Dermis blood vessel endothelial cell (primary cell): ENCODE measurements at places on chromosomes 12 and 14.

- DNase-seq, result no peak
These were observed 23.0 kb upstream of the BATF start for GRCh38 chr14:75499084-75499875.

DNA sequence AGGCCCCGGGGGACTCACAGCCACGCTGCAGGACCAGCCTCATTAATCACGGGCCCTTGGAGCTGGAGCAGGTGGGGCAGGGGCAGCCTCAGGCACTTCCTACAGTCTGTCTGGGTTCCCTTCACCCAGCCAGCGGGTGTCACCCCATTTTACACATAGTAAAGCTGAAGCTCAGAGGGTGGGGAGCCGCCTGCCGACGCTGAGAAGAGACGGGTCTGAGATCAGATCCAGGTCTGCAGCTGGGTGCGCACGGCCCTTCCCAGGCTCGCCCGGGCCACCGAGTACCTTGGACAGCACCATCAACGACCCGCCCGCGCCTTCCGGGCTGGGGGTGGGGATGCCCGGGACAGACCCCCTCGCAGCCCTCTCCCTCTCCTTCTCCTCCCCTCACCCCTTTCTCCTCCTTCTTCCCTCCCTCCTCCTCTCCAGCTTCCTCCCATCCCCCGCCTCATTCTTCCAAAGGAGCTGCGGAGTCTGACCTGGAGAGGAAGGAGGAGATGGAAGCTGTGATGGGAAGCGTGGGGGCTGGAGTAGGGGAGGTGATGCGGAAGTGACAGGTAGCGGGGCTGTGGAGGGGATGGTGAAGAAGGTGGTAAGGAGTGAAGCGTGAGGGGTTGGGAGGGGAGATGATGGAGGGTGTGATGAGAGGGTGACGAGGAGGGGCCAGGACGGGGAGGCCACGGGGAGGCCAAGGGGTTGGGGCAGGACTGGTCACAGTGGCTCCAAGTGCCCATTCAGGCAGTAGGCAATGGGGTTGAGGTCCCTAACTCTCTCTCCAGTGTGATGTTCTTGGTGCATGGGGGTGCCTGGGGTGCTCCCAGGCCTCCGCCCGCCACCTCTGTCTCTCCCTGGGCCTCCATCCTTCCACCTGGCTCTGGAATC lies 8.8 kb downstream of the DTX1 start:
- peak; percentile 27 for DNase-seq

DNA sequence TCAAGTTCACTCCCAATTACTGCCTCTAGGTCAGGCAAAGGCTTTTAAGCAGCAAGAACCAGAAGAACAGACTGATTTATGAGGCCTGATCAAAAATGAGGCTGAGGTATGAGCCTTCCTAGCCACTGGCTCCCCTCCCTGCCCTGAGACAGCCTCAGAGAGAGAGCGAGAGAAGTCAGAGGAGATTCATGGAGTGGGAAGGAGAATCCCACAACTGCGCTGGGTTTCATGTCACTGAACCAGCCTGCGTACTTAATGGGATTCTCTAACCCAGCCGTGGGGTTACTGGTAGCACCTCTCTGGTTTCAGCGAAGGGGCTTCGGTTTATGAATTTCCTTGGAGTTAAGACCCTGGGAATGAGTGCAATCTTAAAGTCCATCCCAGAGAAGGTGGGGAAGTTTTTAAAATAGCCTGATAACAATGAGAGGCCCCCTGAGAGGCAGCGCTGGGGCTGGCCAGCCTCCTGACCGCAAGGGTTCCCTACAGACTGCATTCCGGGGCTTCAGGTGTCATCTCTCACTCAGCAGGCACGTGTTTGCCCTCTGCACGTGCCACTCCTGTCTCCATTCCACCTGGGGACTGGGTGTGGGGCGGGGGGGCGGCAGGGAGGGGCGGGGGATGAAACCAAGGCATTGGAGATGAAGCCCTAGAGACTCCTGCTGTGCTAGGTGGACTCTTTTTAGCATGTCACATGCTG lies 6.1 kb upstream of the GPRC5A start:
- no peak for DNase-seq

- no peak for DNase-seq
These were observed 59.9 kb upstream of the FBRSL1 start for GRCh38 chr12:132429946-132430643.

DNA sequence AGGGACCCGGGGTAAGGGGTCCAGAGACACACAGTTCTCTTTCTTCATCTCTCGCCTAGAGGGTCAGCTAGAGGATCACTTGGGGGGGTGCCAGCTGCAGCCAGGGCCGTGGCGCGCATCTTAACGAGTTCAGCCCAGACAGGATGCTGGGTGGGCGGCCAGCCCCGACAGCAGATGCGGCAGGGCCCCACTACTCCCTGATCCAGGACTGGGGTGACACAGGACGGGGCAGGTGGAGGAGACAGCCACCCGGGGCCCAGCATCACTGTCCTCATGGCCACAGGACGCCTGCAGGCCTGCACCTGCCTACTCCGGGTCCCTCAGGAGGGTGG lies 12.8 kb downstream of the AKT1 start:
- no peak for DNase-seq

GRCh38 chr14:75724414-75725204 lies 63.6 kb downstream of the TTLL5 start:
- no peak for DNase-seq

DNA sequence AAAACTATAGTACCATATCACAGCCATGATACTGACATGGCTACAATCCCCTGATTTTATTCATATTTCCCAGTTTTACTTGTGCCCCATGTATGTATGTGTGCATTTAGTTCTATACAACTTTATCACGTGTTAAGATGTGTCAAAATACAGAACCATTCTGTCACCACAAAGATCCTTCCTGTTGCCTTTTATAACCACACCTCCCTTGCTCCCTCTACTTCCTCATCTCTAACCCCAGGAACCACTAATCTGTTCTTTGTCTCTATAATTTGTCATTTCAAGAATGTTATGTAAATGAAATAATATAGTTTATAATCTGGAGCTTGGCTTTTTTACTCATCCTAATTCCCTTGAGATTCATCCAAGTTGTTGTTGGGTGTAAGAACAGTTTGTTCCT lies 358.4 kb downstream of the DPF3 start:
- no peak for DNase-seq

DNA sequence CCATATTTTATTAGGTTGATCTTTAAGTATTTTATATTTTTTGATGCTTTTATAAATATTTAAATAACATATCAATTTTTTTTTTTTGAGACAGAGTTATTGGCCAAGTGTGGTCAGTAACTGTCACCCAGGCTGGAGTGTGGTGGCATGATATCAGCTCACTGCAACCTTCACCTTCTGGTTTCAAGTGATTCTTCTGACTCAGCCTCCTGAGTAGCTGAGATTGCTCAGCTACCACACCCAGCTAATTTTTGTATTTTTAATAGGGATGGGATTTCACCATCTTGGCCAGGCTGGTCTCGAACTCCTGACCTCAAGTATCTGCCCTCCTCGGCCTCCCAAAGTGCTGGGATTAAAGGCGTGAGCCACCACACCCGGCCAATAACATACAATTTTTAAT lies 71.1 kb downstream of the FUT8 start:
- no peak for DNase-seq

DNA sequence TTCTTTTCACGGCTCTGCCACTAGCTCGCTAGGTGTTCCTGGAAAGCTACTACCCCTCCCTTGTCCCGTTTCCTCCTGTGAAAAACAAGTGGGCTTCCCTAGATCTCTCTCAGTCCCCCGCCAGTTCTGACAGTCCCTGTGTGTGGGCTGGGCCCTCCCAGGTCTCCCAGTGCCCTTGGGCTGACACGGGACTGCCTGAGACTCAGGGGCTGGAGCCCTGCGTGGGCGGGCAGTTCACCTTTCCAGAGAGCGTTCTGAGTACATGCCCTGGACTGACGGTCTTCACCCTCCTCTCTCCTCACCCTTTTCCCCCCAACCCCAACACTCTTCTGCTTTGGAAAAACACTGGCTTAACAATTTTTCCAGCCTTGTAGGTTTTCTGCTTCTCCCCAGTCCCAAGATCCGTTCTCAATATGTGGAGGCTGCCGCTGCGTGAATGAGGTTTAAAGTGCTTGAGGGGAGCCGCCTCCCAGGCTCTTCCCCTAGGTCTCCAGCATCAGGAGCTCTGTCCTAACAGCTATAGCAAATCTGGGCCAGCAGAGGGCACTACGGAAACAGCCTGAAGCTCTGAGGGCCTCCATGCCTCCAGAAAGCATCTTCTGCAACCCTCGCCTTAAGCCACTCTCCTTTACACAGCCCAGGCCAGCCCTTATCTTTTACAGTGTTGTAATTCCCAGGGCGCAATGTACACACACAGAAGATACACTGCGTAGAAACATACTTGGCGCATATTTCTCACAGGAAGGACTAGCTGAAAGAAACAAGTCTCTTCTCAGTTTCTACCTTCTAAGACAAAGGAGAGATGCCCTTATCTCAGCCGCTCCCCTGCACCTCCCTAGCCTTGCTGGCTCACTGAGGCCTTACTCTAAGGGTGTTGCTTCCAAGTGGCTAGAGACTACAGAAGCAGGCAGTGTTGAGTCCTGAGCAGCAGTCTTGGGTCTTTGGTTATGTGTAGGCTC lies 10.4 kb upstream of the DCD start:
- peak; percentile 58 for DNase-seq

- no peak for DNase-seq
These were observed 198.0 kb upstream of the DCN start for GRCh38 chr12:91380631-91381030.

DNA sequence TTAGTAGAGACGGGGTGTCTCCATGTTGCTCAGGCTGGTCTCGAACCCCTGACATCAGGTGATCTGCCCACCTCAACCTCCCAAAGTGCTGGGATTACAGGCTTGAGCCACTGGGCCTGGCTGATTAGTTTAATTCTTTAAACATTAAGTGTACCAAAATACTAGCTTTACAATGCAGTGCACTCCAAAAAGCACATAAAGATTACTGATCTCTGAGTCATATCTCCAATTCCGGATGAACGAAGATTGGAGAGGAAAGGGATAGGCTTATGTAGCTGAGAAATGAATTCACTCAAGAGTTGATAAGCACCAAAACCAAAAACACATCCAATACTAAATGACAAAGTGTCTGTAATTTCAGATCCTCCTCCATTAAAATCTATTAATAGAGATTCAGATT lies 15.1 kb downstream of the NAV3 start:
- peak; percentile 77 for DNase-seq

- DNase-seq, result no peak
These were observed 75.0 kb upstream of the DYNC1H1 start for GRCh38 chr14:101889366-101889765.

DNA sequence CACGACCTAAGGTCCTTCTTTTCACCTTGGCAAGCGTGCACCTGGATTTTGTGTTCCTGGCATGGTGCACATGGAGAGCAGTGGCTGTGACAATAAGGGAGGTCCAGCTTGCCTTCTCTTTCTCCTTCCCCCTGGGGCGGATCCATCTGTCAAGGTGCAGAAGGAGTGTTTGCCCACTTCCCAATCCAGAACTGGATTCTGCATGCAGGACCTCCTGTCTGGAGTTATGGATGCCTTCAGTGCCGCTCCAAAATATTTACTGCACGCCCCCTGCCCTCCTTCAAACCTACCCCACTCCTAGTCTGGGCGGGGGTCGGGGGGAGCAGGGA lies 192.7 kb downstream of the DPF3 start:
- no peak for DNase-seq

- no peak for DNase-seq
These were observed 78.8 kb downstream of the SPPL3 start for GRCh38 chr12:120825337-120825736.

DNA sequence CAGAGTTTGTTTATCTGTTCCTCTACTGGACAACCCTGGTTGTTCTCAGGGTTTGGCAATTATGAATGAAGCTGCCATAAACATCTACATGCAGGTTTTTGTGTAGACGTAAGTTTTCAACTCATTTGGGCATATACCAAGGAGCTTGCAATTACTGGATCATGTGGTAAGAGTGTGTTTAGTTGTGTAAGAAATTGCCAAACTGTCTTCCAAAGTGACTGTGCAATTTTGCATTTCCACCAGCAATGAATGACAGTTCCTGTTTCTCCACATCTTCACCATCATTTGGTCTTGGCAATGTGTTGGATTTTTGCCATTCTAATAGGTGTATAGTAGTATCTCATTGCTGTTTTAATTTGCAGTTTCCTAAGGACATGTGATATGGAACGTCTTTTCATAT lies 39.8 kb upstream of the FBXO33 start:
- DNase-seq, result no peak

DNA sequence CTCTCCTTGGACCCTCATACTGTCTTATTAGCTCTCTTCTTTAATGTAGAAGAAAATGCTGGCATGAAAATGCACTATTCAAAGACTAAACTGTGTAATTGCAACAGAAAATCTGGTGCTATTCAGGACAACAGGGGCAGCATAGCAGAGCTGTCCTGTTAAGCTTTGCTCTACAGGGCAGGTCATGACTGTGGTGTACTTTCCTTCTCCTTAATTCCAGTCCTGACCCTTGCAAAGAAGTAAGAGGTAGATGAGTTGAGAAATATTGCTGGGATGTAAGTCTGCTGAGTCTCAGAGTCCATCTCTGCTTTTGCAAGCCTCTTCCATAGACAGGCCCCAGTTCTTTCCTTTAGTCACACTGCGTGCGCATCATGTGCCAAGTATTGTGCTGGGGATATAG lies 52.6 kb upstream of the STK38L start:
- no peak for DNase-seq

DNA sequence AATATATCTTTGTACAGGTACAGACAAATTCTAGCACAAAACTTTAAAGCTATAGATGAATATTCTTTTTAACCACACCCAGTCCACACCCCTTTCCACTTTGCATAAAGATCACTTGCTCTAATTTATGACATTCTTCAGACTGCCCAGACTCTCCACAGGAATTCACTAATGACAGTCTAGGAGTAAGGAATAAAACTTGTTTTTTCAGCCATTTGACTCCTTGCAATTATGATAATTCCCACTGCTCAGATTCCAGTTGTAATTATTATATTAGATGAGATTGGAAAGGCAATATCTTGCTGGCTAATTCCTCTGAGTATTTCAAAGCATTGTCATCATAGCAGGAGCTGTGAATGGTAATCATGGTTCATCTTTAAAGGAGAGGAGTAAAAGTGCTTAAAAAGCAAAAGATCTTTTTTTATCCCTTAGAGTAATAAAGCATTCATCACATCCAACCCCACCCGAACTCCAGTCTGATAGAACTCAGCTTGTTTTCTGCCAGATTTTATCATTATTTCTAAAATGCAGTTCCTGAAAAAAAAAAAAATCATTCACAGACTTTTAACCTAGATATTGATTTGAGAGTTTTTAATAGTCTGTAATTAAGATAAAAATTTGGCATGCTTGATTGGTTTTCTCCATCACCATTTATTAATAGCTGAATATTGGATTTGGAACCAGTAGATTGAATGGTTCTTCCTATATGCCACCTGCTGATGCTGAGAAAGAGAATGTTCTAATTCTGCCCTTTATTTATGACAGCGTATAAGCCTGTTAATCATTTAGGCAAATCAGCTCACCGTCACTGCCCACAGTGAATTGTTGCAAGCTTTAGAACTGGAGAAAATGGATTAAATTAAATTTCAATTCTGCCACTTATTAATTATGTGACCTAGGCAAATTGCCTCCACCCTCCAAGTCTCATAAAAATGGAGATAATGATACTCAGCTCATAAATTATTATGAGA lies 93.9 kb upstream of the RASSF8 start:
- no peak for DNase-seq

DNA sequence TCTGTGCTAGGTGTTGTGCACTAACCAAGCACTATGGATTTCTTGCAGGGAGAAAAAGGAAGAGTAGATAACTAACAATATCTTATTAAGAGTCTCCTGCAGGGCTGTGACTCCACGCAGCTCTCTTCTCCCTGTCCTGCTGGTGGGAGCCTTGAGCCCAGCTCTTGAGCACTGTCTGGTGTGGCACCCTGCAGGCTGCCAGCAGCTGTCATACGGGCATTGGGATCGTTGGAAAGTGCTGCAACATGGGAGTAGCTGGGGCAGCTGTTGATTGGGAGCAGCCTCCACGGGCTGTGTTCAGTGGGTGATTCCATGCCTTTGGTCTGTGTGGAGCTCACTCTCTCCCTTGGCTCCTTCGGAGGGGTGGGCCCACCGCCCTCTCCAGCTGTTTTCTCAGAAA lies 125.3 kb downstream of the FBXL14 start:
- DNase-seq, result no peak
